ENCODE measurements at places on chromosomes 7 and 10. TPM values are rescaled to one million over a fixed set of nuclear protein-coding genes. Genes with fewer than 3 reads are reported as not detected.

DNA sequence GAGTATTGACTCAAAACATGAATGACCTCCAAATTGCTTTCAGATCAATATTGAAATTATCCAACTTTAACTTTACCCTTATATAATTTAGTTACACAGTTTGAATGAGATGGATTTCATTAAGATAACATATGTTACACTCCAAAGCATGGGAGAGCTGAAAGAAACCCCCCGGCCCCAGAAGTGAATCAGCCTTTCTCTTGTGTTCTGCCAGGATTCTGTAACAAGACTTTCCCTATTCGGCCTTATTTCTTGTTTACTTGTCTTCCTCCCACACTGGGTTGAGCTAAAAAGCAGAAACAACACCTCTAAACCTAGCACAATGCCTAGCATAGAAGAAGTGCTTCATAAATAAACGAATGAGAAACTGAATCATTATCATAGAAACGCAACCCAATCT lies 224.8 kb downstream of the ADAM12 start:
- no peak for DNase-seq

DNA sequence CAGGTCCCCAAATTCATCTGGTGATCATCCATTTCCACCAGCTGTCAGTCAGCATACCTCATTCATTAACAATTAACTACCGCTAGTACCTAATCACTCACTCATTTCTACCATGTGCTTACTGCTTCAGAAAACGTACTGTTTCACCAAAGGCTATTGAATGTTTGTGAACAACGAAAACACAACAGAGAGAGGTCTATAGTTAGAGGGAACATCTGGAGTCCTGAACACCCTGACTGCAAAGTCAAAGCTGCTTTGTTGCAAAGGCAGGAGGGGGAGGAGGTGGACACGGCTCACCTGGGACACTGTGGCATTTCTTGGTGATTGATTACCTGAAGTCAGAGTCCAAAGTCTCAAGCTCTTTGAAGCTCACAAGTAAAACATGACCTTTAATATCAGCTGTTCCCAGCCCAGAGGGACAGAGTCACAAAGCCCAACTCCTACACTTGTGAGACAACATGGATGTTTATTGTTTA lies 342.3 kb upstream of the ADARB2 start:
- DNase-seq: no peak

- DNase-seq: no peak
Measured at GRCh38 chr7:36562121-36562520, 162.2 kb downstream of the AOAH start.

- DNase-seq: no peak
Measured at GRCh38 chr7:94350734-94351133, 44.0 kb upstream of the COL1A2 start.

DNA sequence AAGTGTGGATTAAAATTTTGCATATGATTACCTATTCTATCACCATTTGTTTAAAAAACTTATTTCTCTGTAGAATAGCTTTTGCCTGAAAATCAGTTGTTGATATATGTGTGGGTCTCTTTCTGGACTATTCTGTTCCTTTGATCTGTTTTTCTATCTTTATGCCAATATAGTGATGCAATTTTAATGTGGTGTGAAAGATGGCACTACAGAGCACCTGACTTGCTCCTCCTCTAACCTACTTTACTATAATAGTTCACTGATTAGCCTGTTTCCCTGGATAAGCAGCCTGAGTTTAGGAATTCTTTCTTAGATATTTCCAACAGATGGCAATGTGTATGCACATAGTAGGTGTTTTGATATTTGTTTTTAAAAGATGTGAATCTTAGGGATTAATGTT lies 294.5 kb downstream of the AUTS2 start:
- DNase-seq: no peak

DNA sequence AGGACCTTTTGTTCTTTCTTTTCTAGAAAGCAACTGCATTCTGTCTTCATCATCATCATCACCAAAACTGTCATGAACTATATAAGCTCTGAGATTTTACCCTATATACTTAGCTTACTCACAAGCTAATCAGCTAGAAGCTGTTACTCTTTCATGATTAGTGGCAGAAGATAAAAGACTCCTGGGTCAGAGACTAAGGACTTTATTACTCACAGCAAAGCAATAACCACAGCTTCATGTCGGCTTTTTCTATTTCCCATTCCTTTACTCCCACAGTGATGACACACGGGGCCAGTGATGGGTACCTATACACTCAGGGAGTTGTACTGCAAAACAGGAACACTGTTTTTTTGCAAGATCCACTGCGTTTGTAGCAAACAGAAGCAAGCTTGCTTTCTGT lies 8.4 kb upstream of the C10orf88 start:
- DNase-seq: no peak

- peak; percentile 16 for DNase-seq
Measured at GRCh38 chr7:121961089-121961867, 88.3 kb downstream of the PTPRZ1 start.

DNA sequence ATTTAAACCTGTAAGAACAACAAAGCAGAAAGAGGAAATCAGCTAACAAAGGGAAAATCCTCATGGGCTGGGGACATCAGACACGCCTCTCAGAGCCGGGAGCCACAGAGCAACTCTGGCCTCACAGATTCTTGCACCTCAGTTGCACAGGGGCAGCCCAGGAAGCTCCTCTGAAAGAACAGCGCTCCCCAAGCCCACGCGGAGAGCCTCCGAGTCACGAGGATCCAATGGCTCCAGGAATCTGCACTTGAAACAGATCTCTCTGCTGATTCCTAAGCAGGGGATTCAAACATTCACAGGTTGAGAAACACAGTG lies 213.2 kb upstream of the MGMT start:
- no peak for DNase-seq

DNA sequence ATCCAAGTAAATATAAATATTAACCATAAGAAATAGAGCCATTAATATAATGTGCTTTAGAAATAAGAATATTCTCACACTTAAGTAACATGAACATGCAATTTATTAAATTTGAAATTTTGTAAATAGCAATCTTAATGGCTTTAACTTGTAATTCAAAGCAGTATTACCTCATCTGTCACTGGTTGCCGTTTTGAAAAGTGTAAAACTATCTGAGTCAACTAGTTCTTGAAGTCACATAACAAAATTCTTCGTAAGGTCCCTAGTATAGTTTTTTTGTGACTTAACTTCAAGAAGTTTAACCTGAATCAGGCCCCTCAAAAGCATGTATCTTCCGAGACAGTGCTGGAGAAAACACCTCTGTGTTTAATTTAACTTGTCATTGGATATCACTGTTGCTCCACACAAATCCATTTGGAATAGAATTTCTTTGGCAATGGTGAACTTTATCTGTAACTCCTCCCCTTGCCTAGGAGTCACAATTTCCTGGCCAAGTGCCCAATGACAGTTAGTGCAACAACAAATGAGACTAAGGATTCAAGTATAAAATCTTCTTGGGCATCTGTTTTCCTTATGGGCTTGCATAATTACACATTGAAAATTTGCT lies 47.1 kb downstream of the NT5C2 start:
- DNase-seq: peak; percentile 60

- DNase-seq: no peak
Measured at GRCh38 chr7:2956076-2956475, 87.6 kb downstream of the CARD11 start.

- no peak for DNase-seq
Measured at GRCh38 chr10:11447586-11447985, 163.9 kb downstream of the USP6NL start.

DNA sequence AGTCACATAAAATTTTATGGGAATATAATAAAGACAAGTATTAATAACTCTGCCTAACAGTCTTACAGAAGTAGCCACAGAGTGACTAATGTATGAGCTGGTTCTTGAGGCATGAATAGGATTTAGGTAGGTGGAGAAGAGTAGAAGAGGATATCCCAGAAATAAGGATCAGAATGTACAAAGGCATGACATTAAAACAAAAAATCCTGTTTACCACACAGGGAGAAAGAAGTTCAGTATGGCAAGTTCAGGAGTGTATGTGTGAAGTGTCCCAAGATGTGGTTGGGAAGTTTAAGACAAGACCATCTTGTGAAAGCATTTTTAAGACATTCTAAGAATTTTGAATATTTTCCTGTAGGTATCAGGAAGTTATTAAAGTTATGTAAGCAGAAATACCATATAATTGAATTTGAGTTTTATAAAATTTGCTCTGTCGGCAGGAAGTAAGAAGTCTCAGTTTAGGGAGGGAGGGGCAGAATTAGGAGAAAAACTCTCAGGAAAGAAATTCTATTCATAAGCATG lies 64.7 kb upstream of the CAV2 start:
- no peak for DNase-seq

GRCh38 chr7:2553831-2554581 lies 1.3 kb downstream of the BRAT1 start:
- no peak for DNase-seq

GRCh38 chr7:77862691-77863090 lies 64.1 kb downstream of the PHTF2 start:
- no peak for DNase-seq

DNA sequence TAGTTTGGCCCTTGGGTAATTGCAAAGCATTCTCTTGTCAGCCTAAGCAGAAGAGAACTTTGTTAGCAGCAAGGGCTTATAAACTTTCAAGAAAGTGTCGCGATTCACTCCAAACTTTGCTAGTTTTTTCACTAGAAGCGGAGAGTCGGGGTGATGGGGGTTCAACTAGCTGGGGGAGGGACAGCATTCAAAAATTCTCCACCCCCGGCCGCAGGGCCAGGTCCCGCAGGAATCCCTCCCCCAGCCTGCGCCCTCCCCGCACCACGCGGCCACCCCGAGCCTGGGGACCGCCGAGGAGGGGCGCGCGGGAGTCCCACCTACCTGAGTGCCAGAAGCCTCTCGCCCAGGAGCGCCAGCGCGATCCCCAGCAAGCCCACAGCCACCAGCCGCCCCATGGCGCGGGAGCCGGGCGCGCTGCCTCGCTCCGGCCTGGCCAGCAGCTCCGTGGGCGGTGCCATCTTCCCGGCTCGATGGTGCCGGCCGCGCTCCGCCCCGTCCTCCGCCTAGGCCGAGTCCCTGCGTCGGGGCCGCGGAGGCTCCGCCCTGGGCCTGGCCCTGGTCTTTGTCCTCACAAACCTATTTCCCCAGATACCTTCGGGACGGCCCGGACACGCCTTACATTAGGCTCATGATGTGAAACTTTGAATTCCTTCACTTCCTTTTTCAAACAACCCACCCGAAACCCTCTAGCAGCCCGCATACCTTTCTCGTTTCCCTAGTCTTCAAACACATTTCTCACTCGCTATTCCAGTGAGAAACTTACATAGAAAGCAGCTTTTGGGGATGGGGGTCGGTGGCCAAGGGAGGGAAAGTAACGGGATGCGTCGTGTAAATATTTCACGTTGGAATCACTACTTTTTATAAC lies at the start of gene PON2:
PON2 (minus strand) TSS at position 472 of the 865 bp plus-strand sequence; CDS start at position 395, 77 bp downstream.
- peak; percentile 86 for DNase-seq

DNA sequence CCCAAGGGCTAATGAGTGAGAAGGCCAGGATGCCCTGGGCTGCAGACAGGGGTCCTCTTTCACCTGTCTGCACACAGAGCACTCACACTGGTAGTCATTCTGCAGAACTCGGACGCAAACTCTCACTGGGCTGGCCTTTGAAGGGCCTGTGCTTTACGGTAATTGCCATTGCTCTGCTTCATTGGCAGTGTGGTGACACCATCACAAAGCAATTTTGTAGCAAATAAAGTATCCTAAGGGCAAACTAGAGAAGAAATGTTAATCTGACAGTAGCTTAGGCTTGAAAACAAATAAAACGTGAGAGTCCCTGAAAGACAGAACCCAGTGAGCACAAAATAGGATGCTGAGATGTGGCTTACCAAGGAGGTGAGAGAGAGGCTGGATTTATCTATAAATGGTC lies 30.6 kb upstream of the FIGNL1 start:
- DNase-seq: no peak

GRCh38 chr10:85655411-85655810 lies 711.2 kb downstream of the GRID1 start:
- no peak for DNase-seq

DNA sequence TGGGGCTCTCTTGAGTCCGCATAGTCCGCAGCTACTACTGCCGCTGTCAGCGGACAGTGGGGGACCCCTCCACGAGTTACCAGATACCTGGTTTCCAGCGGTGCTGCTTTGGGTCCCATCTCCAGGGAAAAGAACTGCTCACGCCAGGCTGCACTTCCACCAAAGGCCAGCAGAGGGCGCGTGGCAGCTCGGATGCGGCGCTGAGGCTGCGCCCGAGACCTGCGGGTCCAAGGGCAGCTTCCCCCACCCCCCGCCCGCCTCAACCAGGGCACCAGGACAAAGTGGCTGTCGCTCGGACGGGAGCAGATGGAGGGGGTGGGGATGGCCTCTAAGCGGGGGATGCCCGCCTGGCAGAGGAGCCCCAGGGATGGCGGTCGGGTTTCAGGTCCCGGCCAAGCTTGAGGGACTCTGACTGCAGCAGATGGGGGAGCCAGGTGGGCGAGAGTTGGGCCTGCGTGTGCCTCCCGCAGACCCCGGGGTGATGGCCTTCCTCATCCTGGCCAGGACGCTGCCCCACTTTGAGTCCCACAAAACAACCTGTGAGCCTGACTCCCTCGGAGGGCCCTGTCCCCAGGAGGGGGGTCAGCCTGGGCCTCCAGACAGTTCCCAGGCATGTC lies 23.8 kb upstream of the ZNF735 start:
- no peak for DNase-seq

GRCh38 chr10:101525848-101526247 lies 62.2 kb downstream of the POLL start:
- DNase-seq: no peak

DNA sequence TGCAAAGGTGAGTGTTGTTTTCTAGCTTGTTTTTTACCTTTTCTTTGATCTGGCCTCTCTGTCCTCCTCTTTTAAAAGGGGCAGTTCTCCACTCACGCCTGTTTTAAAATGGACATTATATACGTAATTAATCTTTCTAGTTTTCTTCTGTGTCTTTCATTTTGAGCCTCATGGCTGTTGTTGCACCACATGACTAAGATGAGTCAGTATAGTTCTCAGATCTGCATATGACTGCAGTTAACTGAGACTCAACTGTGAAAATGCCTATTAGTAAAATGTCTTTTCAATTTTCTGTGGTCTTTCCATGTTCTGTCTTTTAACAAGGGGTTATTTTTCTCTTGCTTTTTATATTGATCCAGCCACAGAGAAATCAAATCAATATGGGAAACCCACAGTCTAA lies 296.1 kb downstream of the CDK14 start:
- no peak for DNase-seq

- peak; percentile 16 for DNase-seq
Measured at GRCh38 chr10:122282253-122282671, 11.2 kb downstream of the BTBD16 start.

GRCh38 chr7:30613366-30614325 lies 19.0 kb downstream of the GARS1 start:
- no peak for DNase-seq

DNA sequence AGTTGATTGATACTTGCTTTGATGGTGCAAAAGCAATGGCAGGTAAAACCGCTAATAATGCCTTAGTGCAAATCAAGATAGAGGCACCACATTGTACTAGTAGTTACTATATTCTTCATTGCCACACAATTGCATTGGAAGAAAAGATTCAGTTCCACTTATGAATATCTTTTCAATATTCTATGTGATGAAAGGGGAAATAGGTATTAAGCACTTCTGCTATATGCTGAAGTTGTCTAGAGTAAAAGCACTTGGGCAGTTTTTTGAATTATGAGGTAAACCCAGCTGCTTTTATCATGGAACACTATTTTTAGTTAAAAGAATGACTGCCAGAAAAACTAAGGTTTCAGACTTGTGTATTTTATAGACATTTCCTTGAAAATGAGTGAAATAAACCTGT lies 15.5 kb downstream of the ENTPD7 start:
- no peak for DNase-seq

Gene SMO
- 15.5 TPM for total RNA-seq

Gene GAD2
- total RNA-seq: not detected

Gene GSTO2
- not detected for total RNA-seq

Gene HHEX
- not detected for total RNA-seq

Gene ADK
- 29.2 TPM for total RNA-seq

Gene ECHDC3
- total RNA-seq: 4.4 TPM

Gene ABCA13
- 0.29 TPM for total RNA-seq

Gene CDNF
- not detected for total RNA-seq
